Pancreas (tissue), 10 donors: ENCODE measurements at places on chromosomes 3 and 15. TPM values are rescaled to one million over a fixed set of nuclear protein-coding genes. Genes with fewer than 3 reads are reported as not detected.

The LIPH gene
- 4.6 TPM for polyA plus RNA-seq

The DLL4 gene
- polyA plus RNA-seq, result 2.6 TPM

The SLCO2A1 gene
- 7.2 TPM for polyA plus RNA-seq

The KLHL6 gene
- polyA plus RNA-seq, result 0.27 TPM

The PODXL2 gene
- 6.0 TPM for polyA plus RNA-seq

The FRMD5 gene
- 0.42 TPM for polyA plus RNA-seq

The LMAN1L gene
- polyA plus RNA-seq, result not detected
